Right lobe of liver (tissue), 6 donors: ENCODE measurements at places on chromosomes 11 and 22. TPM values are rescaled to one million over a fixed set of nuclear protein-coding genes. Genes with fewer than 3 reads are reported as not detected.

GRCh38 chr22:20204806-20205205, 54.0 kb upstream of the CCDC188 start:
- no peak for DNase-seq

DNA sequence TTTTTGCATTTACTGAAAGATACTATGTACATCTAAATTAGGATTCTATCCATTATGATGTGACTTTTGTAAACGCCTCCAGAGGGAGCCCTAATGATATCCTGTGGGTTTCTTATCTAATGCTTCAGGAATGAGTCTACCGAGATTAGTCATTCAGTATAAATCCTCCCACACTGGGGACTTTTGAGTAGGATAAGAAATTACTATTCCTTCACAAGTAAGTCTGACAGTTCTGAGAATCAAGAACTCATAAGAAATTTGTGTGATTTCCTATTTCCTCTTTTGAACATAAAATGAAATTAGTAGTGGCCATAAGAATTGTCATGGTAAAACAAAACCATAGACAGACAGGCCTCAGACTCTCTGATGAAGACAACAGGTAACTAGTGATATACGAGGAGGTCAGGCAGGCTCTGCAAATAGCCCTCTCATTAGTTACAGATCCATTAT, 10.0 kb upstream of the OR5M1 start:
- no peak for DNase-seq

GAL gene
- 0.49 TPM for total RNA-seq

MRPL11 gene
- total RNA-seq, result 24.8 TPM

DNA sequence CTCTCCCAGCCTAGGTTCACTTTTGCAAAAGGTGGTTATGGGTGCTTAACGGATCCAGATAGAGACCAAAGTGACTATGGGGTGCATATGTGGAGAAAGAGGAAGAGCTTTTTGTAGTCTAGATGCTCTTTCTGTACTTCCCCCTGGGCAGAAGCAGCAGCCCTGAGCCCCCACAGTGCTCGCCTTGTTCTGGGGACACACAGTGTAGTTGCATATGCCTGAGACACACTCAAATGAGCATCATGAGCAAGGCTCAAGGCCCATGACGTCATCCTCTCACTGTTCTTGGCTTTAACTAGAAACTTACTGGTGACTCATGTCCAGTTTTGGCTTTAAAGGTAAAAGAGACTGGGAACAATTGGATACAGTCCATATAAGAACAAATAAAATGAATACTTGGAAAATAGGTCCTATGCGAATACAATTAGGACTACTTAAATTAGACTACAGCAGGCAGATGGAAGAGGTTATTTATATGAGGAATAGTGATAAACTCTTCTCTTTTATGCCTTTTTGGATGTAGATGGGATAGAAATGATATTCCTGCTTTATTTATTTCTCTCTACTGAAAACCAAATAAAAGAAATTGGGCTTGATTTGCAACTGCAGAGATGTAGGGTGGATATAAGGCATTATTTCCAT, 20.1 kb upstream of the PEX26 start:
- DNase-seq, result no peak

GRCh38 chr22:17784776-17785175, 10.5 kb upstream of the BID start:
- no peak for DNase-seq

TLCD5 gene
- 0.92 TPM for total RNA-seq

DNA sequence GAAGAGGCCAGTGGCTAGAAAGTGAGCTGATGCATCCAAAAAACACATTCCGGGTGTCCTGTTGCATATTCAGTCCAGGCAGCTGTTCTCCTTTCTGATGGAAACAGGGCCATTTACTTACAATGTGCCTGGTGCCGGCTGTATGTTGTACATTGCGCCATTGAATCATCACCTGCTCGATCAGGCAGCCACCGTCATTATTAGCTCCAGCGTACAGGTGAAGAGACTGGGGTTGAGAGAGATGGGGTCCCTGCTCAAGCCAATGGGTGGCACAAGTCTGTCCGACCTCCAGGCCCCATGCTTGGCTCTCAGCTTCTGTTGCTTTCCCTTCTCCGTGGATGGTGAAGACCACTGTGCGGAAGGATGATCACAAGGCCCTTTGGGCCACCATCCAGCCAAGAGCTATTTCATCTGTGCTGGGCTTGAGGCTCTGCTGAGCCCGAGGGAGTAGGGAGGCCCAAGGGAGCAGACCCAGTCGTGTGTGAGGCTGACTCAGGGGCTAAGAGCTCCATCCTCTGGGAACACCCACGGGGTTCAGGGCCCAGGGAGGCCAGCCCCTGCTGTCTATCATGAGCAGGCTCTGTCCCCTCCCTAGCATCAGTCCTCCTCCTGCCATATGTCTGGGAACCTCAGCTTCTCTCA, 20.7 kb upstream of the EMID1 start:
- no peak for DNase-seq

GRCh38 chr11:27721264-27722116, 21.2 kb upstream of the BDNF start:
- DNase-seq, result no peak

DNA sequence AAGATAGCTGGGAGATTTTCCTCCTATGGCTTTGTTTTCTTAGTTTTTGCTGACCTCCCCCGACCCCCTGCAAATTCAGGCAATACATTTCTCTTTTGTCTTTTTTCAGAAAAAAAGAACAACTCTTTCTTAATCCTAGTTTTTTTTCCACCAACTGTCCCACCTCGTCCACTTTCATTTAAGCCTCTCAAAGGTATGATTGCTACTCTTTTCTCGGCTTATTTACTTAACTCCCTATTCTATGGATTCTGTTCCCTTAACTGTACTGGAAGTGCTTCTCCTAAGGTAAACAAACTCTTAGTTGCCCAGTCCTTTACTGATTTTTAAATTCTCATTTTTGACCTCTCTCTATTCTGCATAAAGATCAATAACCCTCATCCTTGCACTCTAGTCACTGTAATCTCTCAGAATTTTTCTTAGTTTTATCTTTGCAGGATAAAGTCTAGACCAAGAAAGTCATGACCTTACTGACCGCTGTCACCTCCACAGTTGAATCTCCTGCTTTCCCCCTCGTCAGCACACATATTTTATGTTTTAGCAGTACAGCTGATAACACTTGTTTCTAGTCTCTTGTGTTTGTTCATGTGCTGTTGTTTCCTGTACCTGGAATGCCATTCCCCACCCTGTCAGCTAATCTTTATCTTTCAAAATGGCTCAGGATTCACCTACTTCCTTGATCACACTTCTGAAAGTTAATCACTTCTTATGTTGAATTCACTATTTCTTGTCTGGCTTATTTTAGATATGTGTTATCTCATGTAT, 14.9 kb downstream of the TBCEL start:
- no peak for DNase-seq

- no peak for DNase-seq
Measured at GRCh38 chr11:72102162-72102561, 935 bp downstream of the LAMTOR1 start.

DNA sequence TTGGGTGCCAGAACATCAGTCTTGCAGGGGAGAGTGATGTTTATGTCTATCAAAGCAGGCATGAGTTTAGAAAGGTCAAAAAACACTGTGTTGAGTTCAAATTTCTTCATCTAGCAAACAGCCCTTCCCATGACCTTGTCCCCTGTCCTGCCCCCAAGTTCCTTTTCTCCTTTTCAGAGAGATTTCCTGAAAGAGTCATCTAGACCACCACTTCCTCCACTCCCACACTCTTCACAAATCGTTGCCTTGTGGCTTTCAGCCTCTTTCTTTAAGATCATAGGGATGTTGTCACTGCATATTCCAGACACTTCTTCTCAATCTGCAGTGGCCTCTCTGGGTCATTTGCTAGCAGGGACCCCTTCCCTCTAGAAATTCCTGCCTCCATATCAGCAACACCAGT, 290.5 kb downstream of the TENM4 start:
- DNase-seq, result no peak

CCDC157 gene
- 0.59 TPM for total RNA-seq
